Urinary bladder (tissue), 4 donors: ENCODE measurements at places on chromosomes 4 and X. TPM values are rescaled to one million over a fixed set of nuclear protein-coding genes. Genes with fewer than 3 reads are reported as not detected.

Gene SLC6A14
- total RNA-seq, result 0.58 TPM

Gene ZNF157
- total RNA-seq, result 0.53 TPM

Gene SHOX
- not detected for total RNA-seq

Gene LPAR4
- 20.5 TPM for total RNA-seq

Gene LGI2
- 4.8 TPM for total RNA-seq

Gene KLHL13
- total RNA-seq, result 85.8 TPM

Gene TASL
- total RNA-seq, result 2.6 TPM

Gene HSFX2
- total RNA-seq, result 0.95 TPM

Gene SMIM43
- total RNA-seq, result 0.21 TPM
